ENCODE measurements at places on chromosomes 6 and 20.

DNA sequence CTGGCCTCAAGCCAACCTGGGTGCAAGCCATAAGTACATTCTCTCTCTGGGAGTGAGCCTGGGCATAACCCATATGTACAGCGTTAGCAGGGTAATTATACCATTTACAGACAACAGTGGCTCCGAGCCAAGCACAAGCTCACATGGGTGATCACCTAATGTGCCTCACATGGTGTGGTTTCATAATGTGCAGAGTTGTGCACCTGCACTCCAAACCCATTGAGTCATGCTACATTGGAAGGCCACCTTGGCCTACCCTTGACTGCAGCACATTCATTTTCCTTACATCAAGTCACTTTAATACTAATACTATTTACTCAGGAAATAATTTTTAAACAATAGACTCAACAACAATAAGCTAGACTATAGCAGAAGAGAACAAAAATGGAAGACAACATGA is 194.5 kb upstream of the PLN start:
- no peak for DNase-seq

GRCh38 chr6:92608751-92609150 is 810.6 kb downstream of the EPHA7 start:
- DNase-seq: no peak

DNA sequence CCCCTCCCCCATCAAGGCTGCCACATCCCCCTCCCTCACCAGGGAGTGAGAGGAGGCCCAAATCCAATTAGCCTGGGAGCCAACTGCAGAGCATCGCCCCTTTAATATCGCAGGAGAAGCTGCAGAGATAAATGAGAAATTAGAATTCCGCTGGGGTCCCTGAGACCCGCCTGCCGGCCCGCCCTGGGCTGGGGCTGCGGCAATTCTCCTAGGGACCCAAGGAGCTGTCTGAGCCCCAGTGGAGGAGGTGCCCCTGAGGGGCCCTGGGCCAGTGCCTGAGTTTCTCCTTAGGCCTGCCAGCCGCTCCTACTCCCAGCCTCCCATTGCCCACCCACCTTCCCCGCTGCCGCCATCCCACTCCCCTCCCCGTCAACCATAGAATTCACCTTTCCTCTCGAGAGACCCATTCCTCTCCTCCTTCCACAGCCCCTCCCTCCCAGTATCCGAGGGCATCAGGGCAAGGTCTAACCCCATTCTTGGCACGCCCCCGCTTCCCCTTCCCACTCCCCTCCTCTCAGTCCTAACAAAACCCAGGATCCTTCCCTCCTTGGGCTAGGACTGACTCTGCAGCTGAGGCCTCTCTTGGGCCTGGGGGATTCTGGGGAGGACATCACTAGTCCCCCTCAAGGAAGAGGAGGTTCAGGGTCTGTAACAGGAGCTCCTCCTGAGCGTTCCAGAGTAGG is 20.0 kb upstream of the CDH22 start:
- DNase-seq: no peak

DNA sequence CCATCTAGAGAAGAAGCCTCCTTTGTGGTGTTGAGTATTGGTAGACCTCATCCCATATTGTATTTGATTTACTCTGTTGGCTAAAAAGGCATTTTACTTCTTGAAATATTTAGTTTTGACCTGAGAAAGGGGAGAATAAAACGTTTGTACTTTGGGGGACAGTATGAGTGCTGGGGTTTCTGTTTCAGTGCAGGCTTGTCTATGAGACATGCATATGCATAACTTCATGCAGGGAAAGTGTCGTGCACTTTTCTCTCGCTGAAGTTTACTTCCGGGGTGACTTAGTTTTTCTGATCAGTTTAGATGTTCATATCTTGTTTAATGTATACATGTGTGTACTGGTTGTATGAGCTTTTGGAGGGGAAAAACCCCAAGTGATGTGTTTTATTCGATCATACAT is 59.5 kb downstream of the UTRN start:
- peak; percentile 42 for DNase-seq

GRCh38 chr6:149314325-149314905 is 3.1 kb upstream of the TAB2 start:
- DNase-seq: no peak

- DNase-seq: no peak
Measured at GRCh38 chr6:42963855-42964605, 3.5 kb downstream of the GNMT start.

DNA sequence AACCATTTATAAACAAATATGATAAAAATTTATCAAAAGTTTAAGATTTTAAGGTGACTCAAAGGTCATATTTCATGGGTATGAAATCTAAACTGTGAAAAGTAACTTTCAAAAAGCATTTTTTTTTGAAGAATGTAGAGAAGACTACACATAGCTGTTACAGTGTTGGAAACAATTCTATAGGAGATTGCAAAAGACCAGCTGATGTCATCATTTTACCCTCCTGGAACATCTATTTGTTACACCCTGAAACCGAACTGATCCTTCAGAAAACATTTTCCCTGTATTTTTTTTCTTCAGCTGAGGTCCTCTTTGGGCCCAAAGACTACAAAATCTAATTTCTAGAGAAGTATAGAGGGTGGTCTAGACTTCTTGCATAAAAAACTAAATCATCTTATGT is 297.5 kb upstream of the FERMT1 start:
- DNase-seq: no peak

- no peak for DNase-seq
Measured at GRCh38 chr20:44644230-44644617, 7.3 kb downstream of the ADA start.

DNA sequence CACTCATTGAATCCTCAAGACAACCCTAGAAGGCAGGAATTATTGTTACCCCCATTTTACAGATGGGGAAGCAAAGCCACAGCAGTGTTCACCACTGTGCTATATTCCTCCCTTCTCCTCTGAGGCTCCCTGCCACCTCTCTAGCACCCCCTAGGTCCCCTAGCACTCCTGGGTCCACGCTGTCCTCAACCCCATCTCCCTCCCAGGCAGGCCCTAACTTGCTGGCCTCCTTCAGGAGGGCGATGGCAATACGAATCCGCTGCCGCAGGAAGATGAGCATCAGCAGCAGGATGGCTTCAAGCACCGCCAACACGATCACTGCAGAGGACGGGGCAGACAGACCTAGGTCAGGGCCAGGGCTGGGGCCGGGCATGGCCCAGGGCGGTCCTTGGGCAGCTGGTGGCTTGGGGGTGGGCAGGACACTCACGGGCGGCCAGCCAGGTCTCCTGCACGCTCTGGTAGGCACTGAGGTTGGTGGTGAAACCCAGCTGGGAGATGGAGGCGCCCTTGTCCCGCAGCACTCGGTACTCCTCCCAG is 7.8 kb upstream of the NEU1 start:
- DNase-seq: no peak

GRCh38 chr6:122798099-122798641 is 9.1 kb downstream of the SMPDL3A start:
- no peak for DNase-seq

DNA sequence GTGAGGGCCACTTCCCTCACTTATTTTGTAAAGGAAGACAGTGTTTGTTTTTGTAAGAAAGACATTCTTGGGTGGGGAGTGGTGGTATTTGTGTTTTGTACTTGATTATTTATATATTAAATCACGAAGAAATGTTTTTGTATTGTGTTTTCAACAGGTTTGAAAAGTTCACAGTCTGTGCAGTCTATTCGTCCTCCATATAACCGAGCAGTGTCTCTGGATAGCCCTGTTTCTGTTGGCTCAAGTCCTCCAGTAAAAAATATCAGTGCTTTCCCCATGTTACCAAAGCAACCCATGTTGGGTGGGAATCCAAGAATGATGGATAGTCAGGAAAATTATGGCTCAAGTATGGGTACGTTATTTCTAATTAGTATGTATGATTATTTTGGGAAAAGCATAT is 137.2 kb downstream of the NCOA3 start:
- no peak for DNase-seq

- no peak for DNase-seq
Measured at GRCh38 chr6:41626917-41627316, 11.4 kb upstream of the MDFI start.

DNA sequence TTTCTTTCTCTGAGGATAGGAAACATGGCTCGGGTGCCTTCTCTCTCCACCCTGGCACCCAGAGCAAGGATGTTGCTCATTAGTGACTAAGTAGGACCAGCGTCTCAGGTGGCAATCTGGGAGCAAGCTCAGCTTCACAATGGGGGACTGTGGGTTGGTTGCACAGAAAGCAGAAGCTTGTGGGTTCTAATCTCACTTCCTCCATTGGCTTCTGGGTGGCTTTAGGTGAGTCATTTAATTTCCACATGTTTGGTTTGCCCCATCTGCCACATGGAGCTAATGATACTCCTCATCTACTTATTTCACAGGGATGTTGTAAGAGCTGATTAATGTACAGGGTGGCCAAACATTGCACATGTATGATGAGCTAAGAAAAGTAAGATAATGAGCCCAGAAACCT is 54.8 kb upstream of the AKIRIN2 start:
- peak; percentile 71 for DNase-seq

DNA sequence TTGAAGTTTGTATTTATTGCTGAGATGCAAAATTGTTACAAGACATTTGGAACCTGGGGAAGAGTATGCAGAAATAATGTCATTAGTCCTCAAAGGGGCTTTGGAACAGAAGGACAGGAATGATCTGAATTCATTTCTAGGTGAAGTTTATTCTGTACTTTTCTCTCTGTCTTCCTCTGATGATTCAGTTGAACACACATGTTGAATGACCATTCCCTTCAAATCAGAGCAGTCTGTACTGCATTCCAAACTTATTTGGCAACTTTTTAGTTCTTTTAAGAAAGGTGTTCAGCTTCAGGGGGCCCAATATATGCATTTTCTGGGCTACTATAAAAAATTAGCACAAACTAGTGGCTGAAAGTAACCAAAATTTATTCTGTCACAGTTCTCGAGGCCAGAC is 213.9 kb upstream of the LAMP5 start:
- no peak for DNase-seq

DNA sequence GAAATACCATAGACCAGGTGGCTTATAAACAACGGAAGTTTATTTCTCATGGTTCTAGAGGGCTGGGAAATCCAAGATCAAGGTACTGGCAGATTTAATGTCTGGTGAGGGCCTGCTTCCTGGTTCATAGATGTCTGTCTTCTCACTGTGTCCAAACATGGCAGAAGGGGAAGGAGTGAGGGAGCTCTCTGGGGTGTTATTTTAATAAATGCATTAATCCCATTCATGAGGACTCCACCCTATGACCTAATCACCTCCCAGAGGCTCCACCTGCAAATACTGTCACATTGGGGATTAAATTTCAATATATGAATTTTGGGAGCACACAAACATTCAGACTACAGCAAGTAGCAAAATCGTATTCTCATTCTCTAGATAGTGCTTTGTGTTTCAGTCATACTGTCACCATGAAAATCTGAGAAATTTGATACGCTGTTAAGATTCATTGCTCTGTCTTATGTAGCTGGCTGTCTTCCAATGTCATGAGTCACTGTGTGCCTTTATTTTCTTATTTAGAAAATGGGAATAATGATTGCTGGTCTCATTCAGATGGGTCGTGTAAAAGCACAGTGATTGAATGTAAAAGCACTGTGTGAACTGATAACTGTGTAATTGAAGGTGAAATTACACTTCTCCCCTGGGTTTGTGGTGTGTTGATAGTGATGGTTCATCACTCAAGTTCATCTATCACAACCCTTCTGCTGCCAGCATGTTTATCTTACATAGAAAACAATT is 8.9 kb upstream of the ERVFRD-1 start:
- no peak for DNase-seq

DNA sequence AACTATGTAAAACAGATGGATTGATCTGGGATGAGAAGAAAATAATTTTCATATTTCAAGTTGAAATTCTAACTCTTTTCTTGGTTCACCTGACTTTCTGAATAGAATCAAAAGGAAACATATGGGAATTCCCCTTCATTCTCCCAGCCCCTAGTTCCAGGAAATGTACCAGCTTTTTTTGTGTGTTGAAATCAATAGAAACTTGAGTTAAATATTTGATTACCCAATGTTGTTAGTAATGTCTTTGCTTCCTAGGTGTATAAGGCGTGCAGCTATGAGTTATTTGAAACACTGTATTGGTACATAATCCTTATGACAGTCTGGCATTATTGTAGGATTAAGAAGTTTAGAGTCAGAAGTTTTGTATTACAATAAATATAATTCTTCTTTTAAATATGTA is 21.5 kb downstream of the VNN2 start:
- DNase-seq: no peak

DNA sequence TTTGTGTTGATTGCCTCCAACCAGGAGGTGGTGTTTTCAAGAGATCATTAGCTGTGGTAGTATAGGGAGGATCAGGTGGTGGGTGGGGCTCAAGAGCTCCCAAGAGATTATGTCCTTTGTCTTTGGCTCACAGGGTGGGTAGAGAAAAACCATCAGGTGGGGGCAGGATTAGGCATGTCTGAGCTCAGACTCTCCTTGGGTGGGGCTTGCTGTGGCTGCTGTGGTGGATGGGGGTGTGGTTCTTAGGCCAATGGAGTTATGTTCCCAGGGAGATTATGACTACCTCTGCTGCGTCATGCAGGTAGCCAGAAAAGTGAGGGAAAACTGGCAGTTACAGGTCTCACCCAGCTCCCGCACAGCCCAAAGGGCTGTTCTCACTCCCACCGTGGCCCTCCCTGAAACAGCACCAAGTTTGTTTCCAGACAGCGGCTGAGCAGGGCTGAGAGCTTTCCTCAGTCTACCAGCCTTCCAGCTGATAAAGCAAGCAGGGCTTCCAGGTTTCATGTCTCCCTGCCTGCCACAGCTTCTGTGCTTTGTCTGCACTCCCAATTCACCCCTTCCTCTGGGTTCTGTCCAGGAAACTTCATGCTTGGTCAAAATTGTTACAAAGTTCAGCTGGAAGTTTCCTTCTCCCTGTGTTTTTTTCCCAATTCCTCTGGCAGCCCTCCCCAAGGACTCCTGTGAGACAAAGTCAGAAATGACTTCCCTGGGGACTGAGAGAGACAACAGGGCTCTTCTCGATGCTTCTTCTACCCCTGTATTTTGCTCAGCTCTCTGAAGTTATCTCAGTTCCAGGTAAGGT is 481.1 kb upstream of the MAN1A1 start:
- DNase-seq: no peak

- DNase-seq: no peak
Measured at GRCh38 chr6:11722220-11722619, 56.4 kb downstream of the ADTRP start.

DNA sequence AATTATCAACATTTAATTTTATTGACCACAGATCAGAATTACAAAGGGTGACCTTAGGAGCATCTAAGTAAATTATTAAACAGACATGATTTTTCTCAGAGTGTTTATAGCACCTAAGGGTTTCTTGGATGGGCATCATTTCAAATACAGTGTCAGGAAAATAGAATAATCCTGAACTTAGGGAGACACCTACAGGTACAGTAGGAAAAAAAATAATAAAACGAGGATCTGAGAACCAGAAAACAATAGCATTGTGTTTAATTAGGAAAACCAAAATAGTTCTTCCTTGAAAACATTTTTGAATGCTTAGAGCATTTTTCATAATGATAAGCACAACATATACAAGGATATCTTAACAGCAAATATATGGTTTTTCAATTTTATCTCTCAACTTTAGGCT is 39.2 kb downstream of the MMUT start:
- DNase-seq: no peak

- DNase-seq: no peak
Measured at GRCh38 chr6:98203170-98203806, 631.1 kb upstream of the POU3F2 start.
